BJ (cell line): ENCODE measurements at places on chromosomes 13 and 19. TPM values are rescaled to one million over a fixed set of nuclear protein-coding genes. Genes with fewer than 3 reads are reported as not detected.

- DNase-seq: no peak
These were observed 149.5 kb downstream of the PTPRS start for GRCh38 chr19:5191091-5191490.

Gene C13orf46
- 0.58 and 0.65 TPM in 2 replicates for polyA plus RNA-seq

- no peak for DNase-seq
These were observed 4.2 kb downstream of the MISP start for GRCh38 chr19:755063-755462.

DNA sequence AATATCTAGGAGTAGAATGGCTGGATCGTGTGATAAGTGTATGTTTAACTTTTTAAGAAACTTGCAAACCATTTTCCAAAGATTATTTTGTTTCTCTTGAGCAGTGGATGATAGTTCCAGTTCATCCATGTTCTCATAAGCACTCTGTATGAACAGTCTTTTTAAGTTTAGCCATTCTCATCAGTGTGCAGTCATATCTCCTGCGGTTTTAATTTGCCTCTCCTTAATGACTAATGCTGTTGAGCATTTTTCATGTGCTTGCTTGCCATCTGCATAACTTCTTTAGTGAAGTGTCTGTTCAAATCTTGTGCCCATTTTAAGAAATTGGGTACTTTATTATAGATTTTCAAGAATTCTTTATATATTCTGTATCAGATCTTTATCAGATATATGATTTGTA is 58.6 kb downstream of the WASF3 start:
- DNase-seq: peak; percentile 23

- DNase-seq: no peak
These were observed 2345.2 kb downstream of the PCDH9 start for GRCh38 chr13:64884976-64885375.

GRCh38 chr19:29487432-29487831 is 38.4 kb upstream of the VSTM2B start:
- no peak for DNase-seq

Gene GNA15
- polyA plus RNA-seq: 0.06 TPM in 1 of 2 replicates, not detected in the other

Gene CRX
- polyA plus RNA-seq: not detected in 2 replicates

Gene NDUFA13
- polyA plus RNA-seq: 495 and 597 TPM in 2 replicates

GRCh38 chr19:17195106-17195505 is 20.1 kb upstream of the USE1 start:
- DNase-seq: no peak

Gene RUVBL2
- polyA plus RNA-seq: 138 and 221 TPM in 2 replicates

GRCh38 chr19:31160336-31160926 is 188.8 kb downstream of the TSHZ3 start:
- no peak for DNase-seq

GRCh38 chr19:52689843-52690368 is 44.9 kb downstream of the ZNF611 start:
- DNase-seq: no peak

Gene FUT1
- 0.32 and 0.37 TPM in 2 replicates for polyA plus RNA-seq

Gene ZNF497
- 0.20 TPM in 2 replicates for polyA plus RNA-seq

Gene GJA3
- 0.05 and 0.13 TPM in 2 replicates for polyA plus RNA-seq

Gene CALR3
- not detected in 2 replicates for polyA plus RNA-seq

GRCh38 chr19:39470724-39471339 is 9.8 kb upstream of the TIMM50 start:
- DNase-seq: no peak

DNA sequence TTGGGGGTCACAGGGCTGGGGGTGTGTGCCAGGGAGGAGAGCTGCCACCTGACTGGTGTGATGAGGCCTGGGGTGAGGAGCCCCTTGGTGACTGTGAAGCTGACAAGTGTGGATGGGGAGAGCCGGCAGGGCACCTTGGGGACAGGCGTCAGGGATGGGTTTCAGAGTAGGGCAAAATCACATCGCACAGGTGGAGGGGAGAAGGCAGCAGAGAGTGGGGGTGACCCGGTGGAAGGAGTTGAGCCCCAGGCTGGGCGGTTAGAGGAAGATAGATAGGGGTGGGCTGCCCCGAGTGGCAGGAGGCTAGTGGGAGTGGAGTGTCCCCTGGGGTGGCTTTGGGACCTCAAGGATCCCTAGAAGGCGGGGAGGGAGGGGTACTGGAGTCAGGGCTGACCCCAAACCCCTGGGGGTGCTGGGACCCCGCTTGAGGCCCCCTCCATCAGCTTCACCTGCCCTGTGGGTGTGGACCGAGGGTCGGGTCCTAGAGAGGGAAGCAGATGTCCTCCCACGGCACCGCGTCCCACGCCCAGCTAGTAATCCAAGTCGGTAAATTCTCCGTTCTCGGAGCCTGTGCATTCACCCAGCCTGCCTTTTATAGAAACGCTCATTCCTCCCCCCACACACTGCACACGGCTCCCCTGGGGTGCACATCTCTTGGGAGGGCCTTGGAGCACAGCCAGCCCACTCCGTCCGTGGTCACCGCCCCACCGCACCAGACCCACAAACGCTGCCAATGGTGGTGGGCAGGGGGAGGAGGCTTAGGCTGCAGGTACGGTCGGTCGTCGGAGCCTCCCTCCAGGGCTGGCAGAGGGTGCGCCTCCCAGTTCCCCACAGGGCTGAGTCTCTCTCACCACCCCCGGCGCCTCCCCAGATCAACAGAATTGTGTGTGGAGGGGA is 2.4 kb downstream of the CTXN1 start:
- no peak for DNase-seq

DNA sequence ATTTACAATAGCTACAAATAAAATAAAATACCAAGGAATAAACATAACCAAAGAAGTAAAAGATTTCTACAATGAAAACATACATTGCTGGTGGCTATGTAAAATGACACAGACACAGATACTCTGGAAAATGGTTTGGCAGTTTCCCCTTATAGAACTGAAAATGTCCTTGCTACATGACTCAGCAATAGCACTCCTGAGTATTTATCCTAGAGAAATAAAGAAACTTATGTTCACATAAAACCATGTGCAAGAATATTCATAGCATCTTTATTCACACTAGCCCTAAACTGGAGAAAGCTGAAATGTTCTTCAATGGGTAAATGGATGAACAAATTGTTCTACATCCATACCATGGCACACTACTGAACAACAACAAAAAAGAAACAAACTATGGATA is 100.2 kb upstream of the RFC3 start:
- no peak for DNase-seq

Gene ZNF667
- 1.9 and 3.2 TPM in 2 replicates for polyA plus RNA-seq

- no peak for DNase-seq
These were observed 120.5 kb downstream of the KATNAL1 start for GRCh38 chr13:30186634-30187415.

GRCh38 chr13:113635048-113635420 is 23.0 kb downstream of the ATP4B start:
- no peak for DNase-seq

- DNase-seq: no peak
These were observed 6.5 kb downstream of the HIF3A start for GRCh38 chr19:46303322-46303690.

Gene RNF225
- polyA plus RNA-seq: not detected in 2 replicates

DNA sequence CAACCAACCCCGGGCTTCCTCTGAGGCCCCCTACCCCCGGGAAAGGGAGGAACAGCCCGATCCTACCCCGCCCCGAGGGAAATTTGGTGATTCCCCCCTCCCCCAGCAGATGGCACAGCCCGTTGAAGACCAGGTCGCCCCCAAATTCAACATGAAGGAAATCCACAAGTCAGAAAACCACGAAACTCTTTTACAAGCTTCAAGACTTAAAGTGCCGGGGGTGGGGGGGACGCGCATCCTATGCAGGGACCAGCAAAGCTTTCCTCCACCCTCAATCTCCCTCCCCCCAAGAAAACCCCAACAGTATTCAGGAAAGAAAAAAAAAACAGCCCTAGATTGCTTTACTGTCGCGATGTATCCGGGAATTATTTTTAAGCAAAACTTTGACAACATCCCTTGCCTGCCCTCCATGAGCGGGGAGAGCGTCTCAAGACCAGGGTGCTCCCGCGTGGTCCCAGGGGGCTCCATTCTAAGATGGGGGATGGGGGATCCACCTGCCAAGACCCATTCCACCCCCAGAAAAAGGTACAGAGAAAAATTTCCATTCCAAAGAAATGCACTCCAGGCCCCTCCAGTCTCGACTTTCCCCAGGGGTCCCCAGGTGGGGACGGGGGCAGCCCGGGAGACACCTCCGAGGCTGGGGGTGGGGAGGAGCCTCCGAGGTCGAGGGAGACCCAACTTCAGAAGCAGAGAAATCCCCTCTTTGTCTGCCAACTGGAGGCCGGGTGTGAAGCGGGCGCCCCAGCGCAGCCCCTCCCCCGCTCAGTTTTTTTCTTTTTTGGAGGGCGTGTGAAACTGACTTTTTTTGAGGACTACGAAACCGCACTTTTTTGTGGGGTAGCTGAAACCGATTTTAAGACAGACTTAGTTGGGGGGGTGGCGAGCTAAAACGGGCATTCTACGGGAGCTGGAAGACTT is 1.5 kb downstream of the TCF3 start:
- no peak for DNase-seq

DNA sequence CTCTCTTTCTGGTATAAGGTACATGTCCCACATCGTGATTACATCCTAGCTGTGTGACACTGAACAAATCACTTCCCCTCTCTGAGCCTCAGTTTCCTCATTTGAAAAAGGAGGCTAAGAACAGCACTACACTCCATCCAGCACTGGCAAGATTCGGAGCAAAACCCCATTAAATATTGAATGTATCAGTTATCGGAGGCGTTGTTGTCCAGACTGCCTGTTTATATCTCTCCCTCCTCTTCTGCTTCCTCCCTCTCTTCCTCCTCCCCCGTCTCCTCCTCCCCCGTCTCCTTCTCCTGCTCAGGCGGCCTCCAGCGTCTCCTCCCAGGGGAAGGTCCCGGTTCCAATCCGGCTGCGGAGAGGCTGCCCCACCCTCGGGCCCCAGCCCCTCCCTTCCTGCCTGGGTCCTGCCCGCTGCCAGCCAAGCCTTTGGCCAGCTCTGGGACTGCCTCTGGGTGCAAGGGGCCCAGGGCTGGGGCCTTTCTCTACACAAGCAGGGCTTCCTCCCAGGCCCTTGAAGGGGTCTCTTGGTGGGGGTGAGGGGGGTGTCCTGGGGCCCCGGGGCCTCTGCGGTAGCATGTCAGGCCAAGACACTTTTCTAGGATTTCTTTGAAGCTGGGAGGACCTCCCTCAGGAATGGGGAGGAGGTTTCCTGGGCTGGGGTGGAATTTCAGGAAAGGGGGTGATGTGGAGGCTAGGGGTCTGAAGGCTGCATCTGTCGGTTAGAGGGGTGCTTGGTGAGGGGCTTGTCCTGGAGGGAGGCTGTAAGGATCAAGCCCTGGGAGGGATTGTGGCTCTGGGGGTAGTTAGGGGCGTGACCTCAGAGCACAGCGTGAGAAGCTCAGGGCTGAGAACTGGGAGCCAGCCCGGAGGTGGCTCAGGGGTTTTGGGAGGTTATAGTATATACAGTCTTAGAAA is 1.9 kb downstream of the RRAS start:
- DNase-seq: peak; percentile 34

Gene PDE4A
- 3.4 and 4.2 TPM in 2 replicates for polyA plus RNA-seq

DNA sequence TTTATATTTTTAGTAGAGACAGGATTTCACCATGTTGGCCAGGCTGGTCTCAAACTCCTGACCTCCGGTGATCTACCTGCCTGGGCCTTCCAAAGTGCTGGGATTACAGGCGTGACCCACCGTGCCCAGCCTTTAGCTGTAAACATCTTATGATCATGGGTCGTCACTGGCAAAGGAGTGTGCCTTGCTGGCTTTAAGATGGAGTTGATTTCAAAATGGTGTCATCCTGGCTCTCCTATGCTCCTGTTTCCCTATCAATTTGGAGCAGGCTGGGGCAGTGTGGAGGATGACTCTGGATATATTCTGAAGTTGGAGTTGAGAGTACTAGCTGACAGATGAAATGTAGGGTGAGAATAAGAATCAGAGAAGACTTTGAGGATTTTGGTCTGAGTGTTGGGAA is 18.4 kb upstream of the ATP8A2 start:
- no peak for DNase-seq

DNA sequence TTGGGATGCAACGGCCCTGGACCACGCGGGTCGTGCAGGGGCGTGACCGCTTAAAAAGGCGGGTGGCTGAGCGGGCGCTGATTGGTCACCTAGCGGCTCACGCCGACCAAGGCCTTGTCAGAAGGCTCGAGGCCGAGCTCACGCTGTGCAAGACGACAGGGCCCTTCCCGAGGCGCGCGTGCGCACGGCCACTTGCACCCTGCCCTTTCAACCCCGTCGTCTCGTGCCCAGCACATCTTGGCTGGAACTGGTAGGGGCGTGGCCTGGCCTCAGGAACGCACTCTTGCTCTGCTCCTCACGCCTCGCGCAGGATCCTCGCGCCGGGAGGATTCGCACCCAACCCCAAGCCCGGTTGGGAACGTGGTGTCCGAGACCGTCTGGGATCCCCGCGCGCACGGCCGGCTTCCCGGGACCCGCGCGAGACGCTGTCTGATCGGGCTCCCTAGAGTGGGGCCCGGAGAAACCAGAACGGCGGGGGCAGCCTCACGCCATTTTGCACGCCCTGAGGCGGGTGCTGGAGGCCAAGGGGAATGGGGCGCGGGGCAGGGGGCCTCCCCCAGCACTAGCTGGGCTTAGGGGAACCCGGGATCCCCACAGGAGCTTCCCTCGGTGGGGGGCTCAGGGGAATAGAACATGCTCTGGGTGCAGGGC is at the start of gene MEIOSIN:
Gene MEIOSIN (plus strand): TSS at position 280 of the 651 bp plus-strand sequence. CDS start 1,938 bp downstream, outside the sequence.
- DNase-seq: no peak

DNA sequence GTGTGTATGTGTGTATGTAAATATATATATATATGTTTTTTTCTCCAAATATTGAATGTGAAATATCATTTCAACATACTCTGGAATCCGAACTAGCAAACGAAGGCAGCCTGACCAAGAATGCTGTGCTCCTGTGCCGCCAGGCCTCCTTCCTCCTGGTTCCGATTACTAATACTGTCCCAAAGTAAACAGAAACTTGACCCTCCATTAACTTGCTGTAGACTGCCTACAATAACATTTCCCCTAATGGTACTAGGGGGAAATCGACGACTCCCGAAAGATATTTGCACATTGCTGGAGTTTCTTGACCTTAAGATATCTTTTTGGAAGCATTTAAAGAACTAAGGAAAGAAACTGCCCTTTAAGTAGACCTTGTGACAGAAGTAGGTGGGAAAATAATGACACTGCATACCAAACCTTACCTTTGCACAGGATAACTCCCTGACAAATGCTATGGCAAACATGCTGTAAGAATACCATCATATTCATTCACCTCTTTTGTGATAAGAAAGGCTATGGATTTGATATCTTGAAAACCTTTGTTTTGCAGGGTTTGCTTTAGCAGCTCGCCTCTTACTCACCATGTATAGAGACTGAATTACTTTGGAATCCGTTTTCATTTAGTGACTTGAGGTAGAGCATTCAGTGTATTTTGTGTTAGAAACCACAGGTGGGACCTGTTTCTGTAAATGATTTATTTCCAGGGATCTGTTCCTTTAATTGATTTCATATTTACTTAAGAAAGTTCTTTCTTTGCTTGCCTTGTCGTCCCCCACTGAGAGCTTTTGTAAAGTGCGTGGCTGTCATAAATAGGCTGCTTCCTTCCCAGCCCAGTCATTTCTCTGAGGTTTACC is 80.1 kb downstream of the KLF5 start:
- DNase-seq: no peak
